ENCODE measurements at places on chromosomes 2 and 18. TPM values are rescaled to one million over a fixed set of nuclear protein-coding genes. Genes with fewer than 3 reads are reported as not detected.

KCNG2 gene
- not detected for total RNA-seq

COLEC12 gene
- not detected for total RNA-seq

DNA sequence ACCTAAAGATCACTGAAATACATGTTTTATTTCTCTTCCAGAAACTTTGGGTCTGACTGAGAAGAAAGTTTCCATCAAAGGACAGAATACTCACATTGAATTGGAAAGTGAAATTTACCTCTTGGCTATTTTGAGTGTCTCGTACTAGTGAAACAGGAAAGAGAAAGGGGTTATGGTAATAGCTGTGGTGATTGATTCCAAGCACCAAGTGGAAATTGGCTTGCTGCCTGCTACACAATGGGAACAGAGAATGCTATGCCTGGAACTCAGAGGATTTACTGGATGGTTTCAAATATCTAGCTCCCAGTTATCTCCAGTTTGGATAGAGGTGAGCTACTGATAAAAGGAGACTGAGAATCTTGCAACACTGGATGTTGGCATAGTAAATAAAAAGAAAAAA is 492.8 kb upstream of the FSIP2 start:
- no peak overlapping the region for H3K4me3 ChIP-seq
- no peak for DNase-seq

GRCh38 chr2:220341014-220341413 is 713.6 kb downstream of the SLC4A3 start:
- no peaks in the 10 kb centered on the region for H3K27me3 ChIP-seq
- no peaks in the 10 kb centered on the region for H3K36me3 ChIP-seq
- H3K4me3 ChIP-seq, result no peak overlapping the region

DNA sequence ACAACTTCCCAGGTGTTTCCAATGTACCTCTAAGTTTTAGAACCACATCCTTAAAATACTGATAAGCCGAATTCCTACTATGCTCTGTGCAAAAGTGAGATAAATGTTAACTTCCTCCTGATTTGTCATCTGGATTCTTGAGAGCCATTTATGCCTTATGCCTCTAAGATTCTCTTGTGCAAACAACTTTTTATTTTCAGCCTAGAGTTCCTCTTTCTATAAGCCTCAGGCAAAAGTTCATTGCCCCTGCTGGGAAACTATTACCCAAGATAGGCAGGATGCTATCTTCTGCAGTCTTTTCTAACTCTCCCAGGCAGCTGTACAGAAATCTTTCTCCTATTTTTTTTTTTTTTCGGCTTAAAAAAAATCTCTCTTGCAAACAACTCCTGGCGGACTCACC is 216.1 kb downstream of the KCNJ3 start:
- H3K27me3 ChIP-seq, result no peaks in the 10 kb centered on the region
- H3K27ac ChIP-seq, result no peak overlapping the region
- H3K4me3 ChIP-seq, result no peak overlapping the region
- no peak for DNase-seq
- no peaks in the 10 kb centered on the region for H3K4me1 ChIP-seq

GRCh38 chr2:46495231-46496030 is 16.1 kb downstream of the TMEM247 start:
- peaks cover 7% of the 10 kb centered on the region for H3K27me3 ChIP-seq
- H3K4me1 ChIP-seq, result no peaks in the 10 kb centered on the region
- H3K36me3 ChIP-seq, result no peaks in the 10 kb centered on the region
- DNase-seq, result no peak

DNA sequence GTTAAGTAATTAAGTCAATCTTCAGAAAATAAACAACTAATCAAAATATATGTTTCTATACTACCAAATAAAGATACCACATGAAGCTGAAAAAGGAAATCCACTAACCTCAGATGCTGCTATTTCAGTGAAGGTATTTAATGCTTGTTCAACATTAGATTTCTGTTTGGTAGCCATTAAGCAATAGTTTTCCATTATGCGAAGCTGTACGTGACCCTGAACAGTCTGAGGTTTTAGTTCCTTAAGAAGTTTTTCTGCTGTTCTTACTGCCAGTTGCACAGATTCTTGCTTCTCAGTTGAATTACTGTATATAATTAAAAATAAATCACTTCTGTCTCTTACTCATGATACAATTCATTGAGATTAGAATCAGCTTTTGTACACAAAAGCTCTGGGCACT is 65.4 kb downstream of the TTC21B start:
- H3K27ac ChIP-seq, result no peak overlapping the region
- no peak for DNase-seq
- H3K4me1 ChIP-seq, result no peaks in the 10 kb centered on the region
